ENCODE measurements at places on chromosomes 12 and 14.

- DNase-seq: peak; percentile 71
Observed at GRCh38 chr14:59582845-59583509, 6.4 kb upstream of the CCDC175 start.

DNA sequence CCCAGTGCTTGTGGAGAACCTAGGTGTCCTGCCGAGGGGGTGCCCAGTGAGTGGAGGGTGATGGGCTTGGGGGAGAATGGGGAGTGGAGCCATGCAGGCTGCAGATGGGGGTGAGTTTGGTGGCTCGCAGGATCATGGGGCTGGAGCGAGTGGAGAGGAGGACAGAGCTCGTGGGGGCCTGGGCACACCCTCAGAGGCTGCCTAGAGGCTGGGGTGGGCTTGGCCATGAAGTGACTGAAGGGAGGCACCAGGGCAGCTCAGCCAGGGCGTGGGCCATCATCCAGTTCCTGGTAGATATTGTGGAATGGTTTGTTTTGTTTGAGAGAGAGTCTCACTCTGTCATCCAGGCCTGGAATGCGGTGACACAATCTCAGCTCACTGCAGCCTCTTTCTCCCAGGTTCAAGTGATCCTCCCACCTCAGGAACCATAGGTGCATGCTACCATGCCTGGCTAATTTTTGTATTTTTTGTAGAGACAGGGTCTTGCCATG lies 43.4 kb upstream of the AMN start:
- no peak for DNase-seq

DNA sequence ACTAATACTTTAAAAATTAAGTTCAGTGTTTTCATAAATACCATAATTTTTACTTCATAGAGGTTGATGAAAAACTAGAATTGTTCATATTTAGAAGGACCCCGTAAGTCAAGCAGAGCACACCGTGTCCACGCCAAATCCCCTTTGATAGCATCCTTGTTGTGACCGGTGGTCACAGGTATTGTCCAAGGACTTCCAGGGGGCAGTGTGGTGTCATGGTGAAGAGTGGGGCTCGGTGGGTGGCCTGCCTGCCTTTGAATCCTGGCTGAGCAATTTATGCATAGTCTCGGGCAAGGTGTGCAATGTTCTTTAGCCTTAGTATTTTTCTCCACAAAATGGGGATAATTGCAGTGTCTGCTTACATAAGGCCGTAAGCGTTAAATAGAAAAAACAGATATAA lies 169.9 kb downstream of the KTN1 start:
- DNase-seq: no peak

- DNase-seq: no peak
Observed at GRCh38 chr14:88025313-88025712, 20.4 kb downstream of the GPR65 start.

DNA sequence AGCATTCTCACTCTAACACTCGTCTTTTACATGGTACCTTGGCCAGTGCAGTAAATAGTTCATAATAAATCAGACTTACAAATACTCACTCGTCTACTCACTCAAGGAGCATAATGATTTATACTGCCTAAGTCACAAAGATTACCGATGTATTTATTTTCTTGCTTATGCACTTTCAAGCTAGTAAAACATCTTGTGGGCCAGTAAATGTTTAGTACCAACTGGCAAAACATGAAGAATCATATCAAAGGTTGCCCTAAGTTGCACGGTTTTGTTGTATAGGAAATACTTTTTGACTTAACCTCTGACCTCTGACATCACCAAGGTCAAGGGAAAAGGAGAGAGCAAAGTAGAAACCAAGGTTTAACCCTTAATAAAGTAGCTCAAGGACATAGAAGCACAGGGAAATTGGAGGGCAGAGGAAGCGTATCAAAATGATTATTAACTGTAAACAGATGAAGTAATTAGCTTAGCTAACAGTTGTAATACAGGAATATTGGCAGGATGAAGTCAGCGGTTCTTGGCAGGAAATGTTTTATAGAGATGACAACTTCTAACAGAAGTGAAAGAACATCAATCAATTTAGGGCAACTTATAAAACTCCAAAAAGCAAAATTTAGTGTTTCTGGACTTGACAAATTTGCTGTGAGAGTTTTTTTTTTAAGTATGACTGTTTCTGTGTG lies 131.9 kb downstream of the HMGA2 start:
- DNase-seq: peak; percentile 28

DNA sequence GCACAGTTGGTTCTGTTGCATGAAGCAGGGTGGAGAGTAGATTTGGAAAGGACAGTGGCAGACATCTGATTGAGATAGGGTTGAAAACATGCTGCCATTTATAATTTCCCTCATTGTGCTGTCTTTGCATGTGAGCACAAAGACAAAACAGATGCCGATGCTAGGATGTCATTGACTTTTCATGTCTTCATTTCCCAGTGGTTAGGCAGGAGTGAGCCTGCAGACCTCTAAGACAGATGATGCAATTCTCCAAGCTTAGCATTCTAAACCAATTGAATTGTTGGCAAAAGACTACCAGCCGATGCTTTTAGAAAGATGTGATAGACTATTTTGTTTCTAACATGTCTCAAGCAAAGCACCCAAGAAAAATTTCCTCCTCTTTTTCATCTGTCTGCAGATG lies 37.1 kb upstream of the PELI2 start:
- peak; percentile 50 for DNase-seq

- no peak for DNase-seq
Observed at GRCh38 chr12:75724928-75725312, 213.5 kb upstream of the KRR1 start.

DNA sequence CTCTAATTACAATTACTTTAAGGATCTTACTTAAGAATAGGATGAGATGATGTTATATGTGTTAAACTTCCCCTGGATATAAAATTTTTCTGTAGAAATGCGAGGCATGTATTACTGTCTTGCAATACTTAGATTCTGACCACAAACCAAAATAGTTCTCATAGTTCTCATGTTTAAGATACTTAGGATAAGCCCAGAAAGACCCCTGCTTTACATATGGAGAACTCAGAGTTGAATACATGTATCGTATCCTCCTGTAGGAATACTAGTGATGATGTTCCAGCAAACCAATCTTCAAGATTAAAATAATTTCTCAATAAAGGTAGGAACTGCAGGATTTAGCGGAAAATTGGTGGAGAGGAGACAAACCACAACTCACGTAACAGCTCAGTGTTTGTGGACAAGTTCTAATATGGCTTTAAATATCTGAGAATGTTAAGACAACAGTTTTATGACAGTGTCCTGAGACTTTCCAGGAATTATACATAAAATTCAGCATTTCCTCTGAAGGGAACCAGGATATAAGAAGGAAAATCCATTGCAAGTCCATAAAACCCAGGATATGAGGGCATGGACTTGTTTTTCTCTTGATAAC lies 114.7 kb upstream of the CRY1 start:
- DNase-seq: no peak

DNA sequence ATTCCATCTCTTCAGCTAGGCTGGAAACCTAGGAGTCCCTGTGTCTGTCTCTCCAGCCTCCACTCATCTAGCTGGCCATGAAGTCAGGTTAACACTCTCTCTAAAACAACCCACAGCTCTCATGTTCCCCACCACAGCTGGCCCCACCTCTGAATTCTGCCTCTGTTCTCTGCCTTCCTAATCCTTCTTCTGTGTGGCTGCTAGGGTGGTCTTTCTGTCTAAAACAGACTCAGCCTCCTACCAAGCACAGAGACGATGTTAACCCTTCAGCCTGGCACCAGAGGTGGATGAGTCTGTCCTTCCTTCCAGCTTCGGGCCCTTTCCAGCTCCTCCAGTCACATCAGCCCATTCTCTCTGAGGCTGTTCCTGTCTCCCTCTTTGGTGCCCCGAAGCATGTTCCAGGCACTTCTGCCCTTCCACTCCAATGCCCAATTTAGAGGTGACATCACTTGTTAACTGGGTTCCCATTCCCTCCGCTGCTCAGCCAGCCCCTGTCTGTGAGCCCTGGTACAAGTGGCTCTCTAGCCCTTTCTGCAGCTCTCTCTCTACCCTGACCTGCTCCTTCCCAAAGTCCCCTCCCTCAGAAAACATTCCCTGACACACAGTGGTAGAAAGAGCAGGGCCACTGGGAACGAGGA lies 9.1 kb downstream of the FIGNL2 start:
- no peak for DNase-seq

DNA sequence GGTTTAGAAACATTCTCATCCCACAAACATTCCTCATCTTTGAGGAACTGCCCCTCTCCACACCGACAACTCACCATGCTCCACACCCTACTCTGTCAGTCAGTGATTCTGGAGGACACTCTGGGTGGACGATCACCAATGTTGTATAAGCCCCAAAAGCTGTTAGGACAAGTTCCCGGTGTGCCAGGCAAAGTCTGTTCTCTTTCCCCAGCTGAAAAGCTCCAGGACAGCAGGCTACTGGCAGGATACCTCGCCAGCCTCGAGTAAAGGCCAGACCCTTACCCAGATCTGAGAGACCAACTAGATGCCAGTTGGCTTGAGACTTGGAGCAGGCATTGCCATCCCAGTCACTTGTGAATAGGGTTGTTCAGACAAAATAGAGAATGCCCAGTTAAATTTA lies 12.0 kb downstream of the KRT5 start:
- DNase-seq: no peak

- DNase-seq: no peak
Observed at GRCh38 chr14:101929946-101930345, 34.4 kb upstream of the DYNC1H1 start.

DNA sequence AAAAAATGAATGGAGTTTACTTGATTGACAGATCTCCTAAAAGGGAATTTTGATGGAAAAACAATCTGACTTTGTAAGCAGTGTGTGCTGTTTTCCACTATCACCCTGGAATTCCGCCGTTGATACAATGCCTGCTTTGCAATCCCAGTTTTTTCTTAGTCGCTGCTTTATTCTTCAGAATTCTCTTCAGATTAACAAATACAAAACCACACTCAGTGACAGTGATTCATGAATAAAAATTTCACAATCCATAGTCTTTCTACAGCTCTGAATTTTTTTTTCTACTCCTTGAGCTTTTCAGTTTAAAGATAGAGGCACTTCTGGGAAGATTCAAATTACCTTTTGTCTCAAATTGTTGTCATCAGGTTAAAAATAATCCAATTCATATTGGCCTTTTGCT lies 44.6 kb upstream of the KITLG start:
- DNase-seq: no peak

DNA sequence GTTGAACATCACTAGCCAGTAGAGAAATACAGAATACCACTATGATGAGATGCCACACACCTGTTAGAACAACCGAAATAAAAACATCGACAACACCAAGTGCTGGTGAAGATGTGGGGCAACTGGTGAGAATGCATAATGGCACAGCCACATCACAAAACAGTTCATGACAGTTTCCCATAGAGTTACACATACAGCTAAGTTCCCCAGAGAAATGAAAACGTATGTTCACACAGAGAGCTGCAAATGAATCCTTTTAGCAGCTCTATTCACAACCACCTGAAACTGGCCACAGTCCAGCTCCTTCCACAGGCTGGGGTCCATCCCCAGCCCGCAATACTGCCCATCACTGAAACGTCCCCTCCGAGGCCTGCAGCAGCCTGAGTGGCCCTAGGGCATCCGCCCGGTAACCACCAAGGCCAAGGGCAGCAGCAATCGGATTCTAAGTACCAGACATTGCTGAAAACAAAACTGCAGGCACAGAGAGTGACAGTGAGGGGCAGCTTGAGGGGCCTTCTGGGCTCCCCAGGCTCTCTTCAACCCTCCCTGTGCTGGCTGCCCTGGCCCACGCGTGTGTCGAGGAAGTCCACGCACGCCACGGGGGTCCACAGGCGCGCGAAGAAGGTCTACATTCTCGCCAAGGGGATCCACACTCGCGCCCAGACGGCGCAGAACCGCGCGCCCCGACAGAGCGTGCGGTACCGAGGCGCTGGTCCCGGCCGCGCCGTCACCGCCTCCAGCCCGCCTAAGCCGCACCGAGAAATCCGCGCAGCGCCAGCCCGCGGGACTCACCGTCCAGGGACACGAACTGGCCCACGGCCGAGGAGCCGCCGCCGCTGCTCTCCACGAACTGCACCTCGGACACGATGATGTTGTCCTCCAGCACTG lies 903 bp downstream of the BRF1 start:
- DNase-seq: no peak

DNA sequence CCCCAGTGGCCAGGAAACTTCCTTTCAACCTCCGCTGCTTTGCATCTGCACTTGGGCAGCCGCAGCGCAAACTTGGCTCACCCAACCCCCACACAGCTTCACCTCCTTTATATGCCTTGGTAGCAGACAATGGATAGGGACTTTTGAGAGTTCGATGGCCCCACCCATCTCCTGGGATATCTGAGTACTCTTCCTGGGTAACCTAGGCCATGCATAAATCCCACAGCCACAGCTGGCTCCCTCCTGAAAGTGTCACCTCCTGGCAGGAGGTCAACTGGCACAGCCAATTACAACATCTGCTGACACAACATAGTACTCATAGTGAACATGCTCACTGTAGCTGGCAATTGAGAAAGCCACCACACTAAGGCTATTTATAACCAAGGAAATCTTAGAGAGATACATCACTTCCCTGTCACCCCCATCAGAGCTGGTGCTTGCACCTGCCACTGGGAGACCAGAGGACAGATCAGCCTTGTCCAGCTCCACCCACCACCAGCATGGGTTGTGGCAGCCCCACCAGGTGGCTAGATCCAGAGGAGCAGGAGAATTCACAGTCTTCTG lies 410.0 kb downstream of the SYT1 start:
- peak; percentile 67 for DNase-seq

GRCh38 chr14:64880221-64881121 lies 764 bp upstream of the SPTB start:
- DNase-seq: no peak

DNA sequence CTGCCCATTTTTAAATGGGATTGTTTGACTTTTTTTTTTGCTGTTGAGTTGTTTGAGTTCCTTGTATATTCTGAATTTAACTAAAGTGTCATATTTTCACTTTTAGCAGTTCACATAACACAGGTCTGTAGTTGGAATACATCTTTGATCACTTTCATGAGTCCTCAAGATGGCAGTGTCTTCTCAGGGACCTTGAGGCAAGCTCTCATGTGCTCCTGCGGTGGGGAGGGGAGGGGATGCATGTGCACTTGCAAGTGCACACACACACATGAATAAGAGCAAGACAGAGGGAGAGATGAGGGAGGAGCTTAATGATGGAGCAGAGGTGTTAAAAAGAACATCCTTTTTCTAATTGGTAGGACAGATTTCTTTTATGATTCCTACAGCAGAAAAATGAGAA lies 291.4 kb upstream of the OR4E1 start:
- no peak for DNase-seq

- DNase-seq: peak; percentile 20
Observed at GRCh38 chr12:22287776-22288621, 46.5 kb downstream of the ST8SIA1 start.

GRCh38 chr12:76883811-76884210 lies 5.0 kb upstream of the CSRP2 start:
- no peak for DNase-seq

DNA sequence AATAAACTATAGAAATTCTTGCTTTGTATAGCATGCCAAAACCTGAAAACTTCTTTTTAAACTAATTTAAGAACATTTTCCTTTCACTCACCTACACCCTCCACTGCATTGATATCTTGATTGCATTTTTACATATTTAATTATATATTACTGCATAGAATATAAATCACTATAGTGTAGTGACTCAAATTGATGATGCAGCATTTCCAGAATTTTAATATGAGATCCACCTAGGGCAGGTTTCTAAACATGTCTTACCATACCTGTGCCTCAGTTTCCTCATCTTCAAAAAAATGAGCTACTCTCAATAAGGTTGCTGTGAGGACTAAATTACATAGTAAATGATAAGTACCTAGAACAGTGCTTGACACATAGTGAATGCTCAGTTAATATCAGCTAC lies 881.5 kb downstream of the RPS29 start:
- DNase-seq: no peak

- DNase-seq: no peak
Observed at GRCh38 chr14:52950410-52950897, 396 bp downstream of the FERMT2 start.
